ENCODE measurements at places on chromosomes 7 and 10.

- DNase-seq = no peak
These were observed 735.9 kb downstream of the GATA3 start for GRCh38 chr10:8790390-8790789.

DNA sequence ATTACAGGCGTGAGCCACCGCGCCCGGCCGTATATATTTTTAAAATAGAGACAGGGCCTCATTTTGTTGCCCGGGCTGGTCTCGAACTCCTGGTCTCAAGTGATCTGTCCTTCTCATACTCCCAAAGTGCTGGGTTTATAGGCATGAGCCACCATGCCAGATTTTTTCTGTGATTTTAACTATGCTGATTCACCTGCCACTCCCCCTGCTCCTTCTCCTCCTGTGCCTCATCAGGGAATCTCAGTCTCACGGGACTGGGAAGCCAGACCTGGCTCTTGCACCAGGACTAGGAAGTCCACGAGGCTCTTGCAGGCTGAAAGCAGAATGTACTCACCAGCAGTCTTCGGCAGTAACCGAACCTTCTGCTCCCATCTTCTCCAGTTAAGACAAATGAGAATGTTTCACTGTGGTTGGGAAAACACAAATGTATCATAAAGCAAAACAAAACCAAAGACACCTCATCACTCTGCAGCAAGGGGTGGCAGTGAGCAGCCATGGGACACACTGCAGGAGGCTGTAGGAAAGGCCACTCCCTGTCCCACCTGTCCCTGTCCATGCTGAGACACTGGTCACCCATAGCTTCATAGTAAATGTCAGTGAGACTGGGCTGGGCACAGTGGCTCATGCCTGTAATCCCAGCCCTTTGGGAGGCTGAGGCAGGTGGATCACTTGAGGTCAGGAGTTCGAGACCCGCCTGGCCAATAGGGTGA lies 78.7 kb upstream of the MKRN1 start:
- DNase-seq = no peak

DNA sequence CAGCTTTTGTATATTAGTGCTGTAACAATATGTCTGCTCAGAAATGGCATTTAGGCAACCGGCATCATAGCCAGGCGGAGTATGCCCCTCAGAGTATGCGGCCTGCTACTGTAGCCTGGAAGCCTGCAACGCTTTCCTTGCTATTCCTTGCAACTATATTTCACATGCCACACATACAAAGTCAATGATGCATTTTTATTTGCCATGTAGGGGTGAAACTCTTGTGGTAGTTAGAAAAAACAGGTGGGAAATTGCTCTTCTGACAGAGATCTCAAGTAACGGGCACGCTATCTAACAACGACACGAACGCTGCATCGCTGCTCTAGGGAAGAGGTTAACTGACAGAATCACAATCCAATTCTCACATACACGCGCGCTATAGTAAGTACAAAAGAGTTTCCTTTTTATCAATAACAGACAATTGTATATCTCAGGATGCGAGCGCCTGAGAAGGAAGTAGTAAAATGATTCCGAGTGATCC lies 5.9 kb downstream of the EBF3 start:
- no peak for DNase-seq

GRCh38 chr7:158811461-158811860 lies 17.8 kb downstream of the ESYT2 start:
- DNase-seq = no peak

- no peak for DNase-seq
These were observed 21.1 kb downstream of the EIF3A start for GRCh38 chr10:119059557-119059956.

- no peak for DNase-seq
These were observed 165.3 kb upstream of the ZMIZ1 start for GRCh38 chr10:78903341-78903940.

DNA sequence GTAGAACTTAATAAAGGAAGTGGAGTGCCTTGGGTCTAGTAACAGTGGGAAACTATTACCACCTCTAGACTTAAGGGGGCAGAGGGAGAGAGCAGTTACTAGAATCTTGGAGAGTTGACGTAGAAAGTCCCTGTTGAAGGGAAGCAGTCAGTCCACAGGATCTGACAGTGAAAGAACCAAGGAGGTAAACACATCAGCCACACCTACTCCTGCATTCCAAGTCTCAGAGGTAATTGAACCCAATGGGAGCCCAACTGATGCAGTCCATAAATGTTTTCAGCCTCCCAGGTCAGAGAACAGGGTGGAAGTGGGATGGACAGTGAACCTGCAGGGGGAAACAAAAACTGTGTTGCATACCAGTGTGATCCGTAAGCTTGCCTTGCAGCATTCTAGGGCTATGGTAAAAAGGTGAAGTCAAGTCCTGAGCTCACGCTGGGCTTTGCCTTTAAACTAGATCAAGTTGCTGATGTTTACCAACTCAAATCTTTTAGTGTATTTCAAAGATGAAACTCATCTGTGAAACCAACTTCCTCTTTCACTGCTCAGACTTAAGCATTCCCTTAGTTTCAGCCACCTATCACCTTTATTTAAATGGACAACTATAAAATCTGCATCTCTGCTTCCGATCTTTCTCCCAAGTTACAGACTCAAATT lies 57.2 kb downstream of the SLC16A12 start:
- DNase-seq = no peak

DNA sequence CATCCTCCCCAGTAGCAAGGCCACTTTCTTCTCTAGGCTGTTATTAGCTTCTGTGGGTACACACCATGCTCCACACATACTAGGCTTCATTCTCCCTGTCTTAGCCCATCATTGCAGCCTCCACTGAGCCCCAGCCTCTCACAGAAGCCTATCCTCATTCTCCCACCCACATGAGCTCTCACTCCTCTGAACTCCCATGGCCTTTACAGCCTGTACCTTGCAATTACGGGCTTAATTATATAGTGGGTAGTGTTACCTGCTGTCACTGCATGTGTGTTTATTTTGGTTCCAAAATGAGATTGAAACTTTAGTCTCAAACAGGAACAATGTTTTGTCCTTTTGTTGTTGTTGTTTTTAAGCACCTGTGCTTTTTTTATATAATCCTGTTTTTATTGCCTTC lies 460.0 kb downstream of the KCNMA1 start:
- no peak for DNase-seq

- DNase-seq = no peak
These were observed 21.2 kb downstream of the ZMIZ2 start for GRCh38 chr7:44769776-44770294.

DNA sequence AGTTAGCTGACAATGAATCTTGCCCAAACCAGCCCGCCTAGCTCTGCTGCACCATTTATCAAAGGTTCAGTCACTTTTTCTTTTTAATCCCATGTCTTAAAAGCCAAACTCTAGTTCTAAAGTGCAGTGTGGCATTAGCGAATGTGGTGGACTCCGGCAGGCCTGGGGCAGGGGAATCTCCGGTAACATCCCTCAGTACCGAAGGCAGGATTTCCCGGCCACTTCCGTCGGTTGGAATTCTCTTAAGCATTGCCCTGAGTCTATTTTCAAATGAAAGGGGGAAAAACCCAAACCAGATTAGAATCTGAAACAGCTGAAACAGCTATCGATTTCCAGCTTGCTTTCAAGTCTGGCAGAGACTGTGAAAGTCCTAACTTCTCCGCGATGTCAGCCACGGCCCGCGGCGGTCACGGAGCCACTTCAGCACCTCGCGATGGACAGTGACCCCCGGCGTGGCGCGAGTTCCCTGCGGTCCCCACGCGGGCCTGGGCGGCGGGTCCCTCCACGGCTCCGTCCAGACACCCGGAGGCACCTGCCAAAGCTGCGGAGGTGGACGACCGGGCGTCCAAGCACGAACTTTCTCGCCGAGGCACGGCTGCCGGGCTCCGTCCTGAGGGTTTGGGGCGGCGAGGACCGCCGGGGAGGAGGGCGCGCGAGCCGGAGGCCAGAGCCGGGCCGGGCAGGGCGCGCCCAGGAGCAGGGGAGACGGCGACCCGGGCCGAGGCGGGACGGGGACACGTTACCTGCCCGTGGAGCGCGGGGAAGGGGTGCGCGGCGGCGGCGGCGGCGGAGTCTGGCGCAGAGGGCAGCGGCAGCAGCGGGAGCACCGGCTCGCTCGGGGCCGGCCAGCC lies 745 bp downstream of the TCERG1L start:
- DNase-seq = no peak

GRCh38 chr7:342681-343216 lies 52.8 kb downstream of the FOXL3 start:
- DNase-seq = no peak

- no peak for DNase-seq
These were observed 173.9 kb downstream of the WNT2 start for GRCh38 chr7:117148971-117149370.

Measured in mesothelial cell of epicardium (in vitro differentiated cells).